Left lobe of liver (tissue), 2 donors: ENCODE measurements at places on chromosomes 6 and 20.

GRCh38 chr6:22250486-22250885 is 46.4 kb downstream of the PRL start:
- DNase-seq, result no peak

GRCh38 chr6:6741264-6741663 is 152.7 kb downstream of the LY86 start:
- DNase-seq, result no peak

DNA sequence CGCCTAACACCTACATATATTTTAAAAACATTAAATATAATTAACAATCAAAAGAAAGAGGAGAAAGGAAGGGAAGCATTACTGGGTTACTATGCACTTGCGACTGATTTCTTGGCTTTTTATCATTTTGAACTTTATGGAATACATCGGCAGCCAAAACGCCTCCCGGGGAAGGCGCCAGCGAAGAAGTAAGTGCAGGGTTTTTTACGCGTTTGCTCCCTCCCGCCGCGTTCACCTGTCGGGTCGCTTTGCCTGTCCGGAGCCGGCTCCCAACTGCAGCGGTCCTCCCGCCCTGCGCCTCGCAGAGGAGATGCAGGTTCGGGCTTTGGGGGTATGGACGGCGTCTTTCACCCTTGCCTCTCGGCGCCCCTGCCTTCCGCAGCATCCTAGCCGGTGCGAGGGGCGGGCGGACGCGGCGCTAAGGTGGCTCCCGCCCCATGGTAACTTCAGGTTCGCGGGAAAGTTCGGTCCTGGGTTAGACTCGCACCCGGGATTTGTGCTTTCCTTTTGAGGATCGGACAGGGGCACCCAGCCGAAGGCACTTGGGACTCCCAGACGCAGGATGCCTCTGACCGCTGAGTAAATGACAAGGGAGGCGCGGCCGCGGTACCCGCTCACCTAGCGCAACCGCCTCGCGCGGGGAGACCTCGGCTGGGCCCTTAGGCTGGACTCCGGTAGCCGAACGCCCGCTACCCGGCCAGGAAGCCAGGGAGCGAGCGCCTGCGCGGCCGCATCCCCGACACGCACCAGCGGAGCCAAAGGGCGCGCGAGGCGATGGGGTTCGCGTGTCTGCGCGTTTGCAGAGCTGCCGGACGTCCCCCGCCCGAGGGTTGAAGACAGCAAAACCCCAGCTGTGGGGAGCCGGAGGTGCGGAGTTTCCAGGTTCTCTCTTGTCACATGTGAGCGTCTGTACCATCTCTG is 891 bp downstream of the RSPO3 start:
- DNase-seq, result no peak

DNA sequence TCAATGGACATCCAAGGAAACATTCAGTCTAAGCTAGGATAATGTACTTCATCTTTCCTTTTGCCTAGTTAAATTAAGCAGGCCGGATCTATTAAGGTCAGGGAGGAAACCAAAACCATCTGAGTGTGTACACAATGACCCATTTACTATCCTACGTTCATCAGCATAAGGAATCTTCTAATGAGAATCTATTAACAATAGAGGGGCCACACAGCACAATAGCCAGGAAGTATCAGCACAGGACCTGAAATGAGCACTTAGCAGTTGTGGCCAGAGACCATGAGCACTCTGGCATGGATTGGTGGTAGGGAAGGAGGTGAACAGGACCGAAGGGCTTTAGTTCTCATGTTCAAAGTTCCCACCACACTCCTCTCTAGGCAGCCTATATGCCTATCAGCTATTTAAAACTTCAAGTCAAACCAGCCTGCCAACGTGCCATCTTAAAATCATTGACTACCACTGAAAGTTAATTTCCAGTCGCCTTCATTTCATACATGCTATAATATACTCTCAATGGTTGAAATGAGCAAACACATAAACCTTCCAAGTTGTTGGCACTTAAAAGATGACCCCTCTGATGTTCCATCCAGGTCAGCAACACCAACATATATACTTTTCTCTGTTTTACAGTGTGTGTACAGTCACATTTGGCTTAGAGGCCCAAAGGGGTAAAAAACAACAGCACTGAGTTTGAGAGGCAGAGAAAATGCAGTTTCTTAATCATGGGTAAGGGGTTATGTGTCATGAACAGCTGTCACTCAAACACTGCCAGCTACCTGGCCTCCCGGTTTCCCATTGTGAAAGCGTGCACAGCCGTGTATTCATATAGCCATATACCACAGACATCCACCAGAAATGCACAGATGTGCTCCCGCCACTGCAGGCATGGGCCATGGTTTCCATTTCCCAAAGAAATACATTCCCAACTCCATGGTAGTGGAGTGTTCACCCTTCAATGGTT is 184.3 kb downstream of the TBXT start:
- DNase-seq, result no peak

GRCh38 chr20:46946796-46947195 is 52.2 kb downstream of the EYA2 start:
- no peak for DNase-seq

DNA sequence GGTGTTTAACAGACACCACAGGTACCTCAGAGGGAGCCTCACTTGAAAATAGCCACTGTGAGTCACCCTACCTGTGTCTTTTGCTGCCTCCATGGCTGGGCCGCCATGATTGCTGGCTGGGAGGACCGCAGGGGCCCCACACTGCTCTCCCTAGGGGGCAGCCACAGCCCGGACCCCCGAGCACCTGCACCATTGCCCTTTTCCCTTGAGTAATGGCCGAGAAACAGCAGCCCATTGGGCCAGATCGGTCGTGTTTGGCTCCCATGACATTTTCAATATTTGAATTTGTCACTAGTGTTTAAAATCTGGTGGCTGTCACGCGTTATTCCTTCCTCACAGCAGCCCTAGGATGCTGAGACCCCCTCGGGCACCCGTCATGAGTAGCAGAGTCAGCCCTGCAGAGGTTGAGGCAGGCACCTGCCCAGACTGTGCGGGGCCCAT is 6.7 kb downstream of the ZBP1 start:
- DNase-seq, result peak; percentile 26

DNA sequence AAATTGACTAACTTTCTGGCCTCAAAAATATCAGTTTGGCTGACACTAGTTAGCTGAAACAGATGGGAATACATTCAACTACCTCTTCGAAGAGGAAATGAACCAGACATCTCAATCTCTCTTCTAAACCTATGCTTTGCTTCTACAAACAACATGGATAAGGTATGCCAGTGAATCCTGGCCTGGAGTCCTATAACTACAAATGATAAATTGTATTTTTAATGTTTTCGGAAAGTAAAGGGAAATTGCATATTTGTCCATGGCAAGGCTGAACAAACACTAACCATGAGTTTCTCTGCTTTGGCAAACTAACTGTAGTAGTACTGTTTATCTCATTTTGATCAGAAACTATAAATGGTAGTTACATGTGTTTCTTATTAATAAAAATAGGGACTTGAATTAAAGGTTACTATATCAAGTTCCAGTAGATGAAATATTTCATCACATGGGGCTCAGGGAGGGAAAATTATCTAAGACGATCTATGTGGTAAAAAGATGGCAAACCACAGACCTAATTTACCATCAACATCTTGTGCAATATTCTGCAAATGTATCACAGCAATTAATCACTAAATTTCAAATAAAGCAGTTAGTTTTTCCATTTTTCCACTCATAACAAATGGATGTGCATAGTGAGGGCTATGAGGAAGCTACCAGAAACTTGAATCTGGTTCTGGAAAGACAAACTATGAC is 76.8 kb downstream of the COL12A1 start:
- no peak for DNase-seq

DNA sequence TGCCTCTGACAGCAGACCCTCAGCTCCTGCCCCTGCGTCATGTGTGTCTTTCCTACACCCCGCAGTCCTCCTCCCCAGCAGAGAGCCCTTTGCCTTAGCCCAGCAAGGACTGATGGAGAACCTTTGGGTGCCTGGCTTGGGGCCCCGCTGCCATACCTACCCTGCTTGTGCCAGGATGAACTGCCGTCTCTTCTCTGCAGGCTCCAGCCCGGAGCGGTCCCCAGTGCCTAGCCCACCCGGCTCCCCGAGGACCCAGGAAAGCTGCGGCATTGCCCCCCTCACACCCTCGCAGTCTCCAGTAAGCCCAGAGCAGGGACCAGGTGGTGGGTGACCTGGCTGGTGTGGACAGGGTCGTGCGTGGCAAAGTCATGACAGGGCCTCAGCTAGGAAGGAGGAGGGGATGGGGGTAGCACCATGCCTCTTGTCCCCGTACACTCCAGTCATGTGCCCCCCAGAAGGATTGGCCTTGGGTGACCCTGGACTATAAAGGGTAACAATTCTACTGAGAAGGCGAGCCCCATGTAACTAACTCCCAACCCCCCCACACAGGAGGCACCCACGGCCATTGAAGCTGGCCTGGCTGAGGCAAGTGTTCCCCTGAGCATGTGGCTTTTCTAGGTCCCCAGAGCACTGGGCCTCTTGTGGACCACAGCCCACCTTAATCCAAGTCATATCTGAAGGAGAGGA is 8.3 kb downstream of the HSPA12B start:
- no peak for DNase-seq

GRCh38 chr6:52946306-52946705 is 36.8 kb upstream of the GSTA3 start:
- no peak for DNase-seq

- no peak for DNase-seq
These were observed 49.2 kb downstream of the RGS17 start for GRCh38 chr6:153081914-153082313.

DNA sequence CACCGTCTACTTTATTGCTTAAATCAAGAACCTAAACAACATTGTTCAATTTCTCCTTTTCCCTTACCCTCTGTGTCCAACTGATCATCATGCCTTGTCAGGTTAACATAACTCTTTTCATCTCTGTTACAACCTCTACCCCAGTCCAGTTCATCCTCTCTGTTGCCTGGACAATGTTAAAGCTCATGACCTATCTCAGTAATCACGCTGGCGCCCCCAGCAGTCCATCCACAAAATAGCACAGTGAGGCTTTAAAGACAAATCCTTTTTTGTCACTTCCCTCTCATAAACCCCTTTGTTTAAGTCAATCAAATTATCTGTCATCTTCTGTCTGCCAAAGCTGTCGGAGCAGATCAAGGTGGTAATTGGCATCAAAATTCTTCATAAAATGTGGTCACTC is 140.1 kb downstream of the QKI start:
- DNase-seq, result no peak

GRCh38 chr6:16540804-16541752 is 220.2 kb downstream of the ATXN1 start:
- peak; percentile 48 for DNase-seq

DNA sequence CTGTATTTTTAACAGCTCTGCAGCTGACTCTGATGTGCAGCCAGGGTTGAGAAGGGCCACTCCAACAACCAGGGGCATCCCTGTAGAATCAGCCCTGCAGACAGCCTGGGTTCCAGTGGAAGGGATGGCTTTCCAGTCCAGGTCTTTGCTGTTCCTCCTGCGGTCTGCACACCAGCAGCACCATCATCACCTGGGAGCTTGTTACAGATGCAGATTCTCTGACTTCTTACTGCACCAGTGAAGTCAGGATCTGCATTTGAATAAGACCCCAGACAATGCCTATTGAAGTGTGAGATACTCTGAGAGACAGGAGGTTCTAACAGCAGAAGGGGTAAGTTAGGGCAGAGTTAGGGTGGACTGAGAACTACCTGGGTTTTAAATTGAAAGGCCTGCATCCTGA is 151.3 kb downstream of the F13A1 start:
- DNase-seq, result no peak

GRCh38 chr6:68086199-68086598 is 548.9 kb upstream of the ADGRB3 start:
- DNase-seq, result no peak

- no peak for DNase-seq
These were observed 482.9 kb downstream of the PTPRT start for GRCh38 chr20:42706759-42707158.
